ENCODE measurements at places on chromosomes 5 and 9. TPM values are rescaled to one million over a fixed set of nuclear protein-coding genes. Genes with fewer than 3 reads are reported as not detected.

GRCh38 chr9:23537192-23538066 is 288.6 kb downstream of the ELAVL2 start:
- no peak overlapping the region for H3K27ac ChIP-seq
- H3K27me3 ChIP-seq, result no peaks in the 10 kb centered on the region
- H3K36me3 ChIP-seq, result no peaks in the 10 kb centered on the region
- no peaks in the 10 kb centered on the region for H3K4me1 ChIP-seq

- no peak overlapping the region for H3K4me3 ChIP-seq
- no peak for DNase-seq
- no peaks in the 10 kb centered on the region for H3K4me1 ChIP-seq
- no peak overlapping the region for H3K27ac ChIP-seq
- H3K36me3 ChIP-seq, result no peaks in the 10 kb centered on the region
- H3K27me3 ChIP-seq, result no peaks in the 10 kb centered on the region
Measured at GRCh38 chr5:127409921-127410675, 107.3 kb upstream of the PRRC1 start.

GRCh38 chr9:32430720-32431119 is 46.3 kb downstream of the ACO1 start:
- no peak overlapping the region for H3K4me3 ChIP-seq
- DNase-seq, result no peak
- H3K36me3 ChIP-seq, result no peaks in the 10 kb centered on the region
- no peak overlapping the region for H3K27ac ChIP-seq
- H3K4me1 ChIP-seq, result peaks cover 9% of the 10 kb centered on the region

DNA sequence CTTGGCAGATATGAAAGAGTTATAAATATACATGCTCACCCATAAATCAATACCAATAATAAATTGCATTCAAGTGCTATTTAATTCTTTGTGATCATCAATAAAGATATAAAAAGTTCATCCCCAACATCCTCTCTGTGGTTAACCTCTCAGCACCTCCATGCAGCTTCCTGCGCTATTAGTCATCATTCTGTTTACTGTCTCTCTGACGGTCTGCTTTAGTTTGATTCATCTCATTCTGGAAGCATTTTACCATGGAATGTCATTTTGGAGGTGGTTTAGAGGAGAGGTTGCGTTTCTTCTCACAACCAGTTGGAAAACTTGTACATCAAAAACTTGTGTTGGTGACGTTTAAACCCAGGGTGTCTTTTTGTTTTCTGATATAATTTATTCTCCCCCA is 486.6 kb downstream of the BRINP1 start:
- no peak overlapping the region for H3K27ac ChIP-seq
- H3K27me3 ChIP-seq, result no peaks in the 10 kb centered on the region
- H3K4me3 ChIP-seq, result no peak overlapping the region
- H3K36me3 ChIP-seq, result no peaks in the 10 kb centered on the region
- no peak for DNase-seq

GRCh38 chr5:66892716-66893115 is 296.5 kb downstream of the MAST4 start:
- no peaks in the 10 kb centered on the region for H3K36me3 ChIP-seq
- H3K4me1 ChIP-seq, result peaks cover 3% of the 10 kb centered on the region
- no peak overlapping the region for H3K27ac ChIP-seq
- DNase-seq, result no peak

DNA sequence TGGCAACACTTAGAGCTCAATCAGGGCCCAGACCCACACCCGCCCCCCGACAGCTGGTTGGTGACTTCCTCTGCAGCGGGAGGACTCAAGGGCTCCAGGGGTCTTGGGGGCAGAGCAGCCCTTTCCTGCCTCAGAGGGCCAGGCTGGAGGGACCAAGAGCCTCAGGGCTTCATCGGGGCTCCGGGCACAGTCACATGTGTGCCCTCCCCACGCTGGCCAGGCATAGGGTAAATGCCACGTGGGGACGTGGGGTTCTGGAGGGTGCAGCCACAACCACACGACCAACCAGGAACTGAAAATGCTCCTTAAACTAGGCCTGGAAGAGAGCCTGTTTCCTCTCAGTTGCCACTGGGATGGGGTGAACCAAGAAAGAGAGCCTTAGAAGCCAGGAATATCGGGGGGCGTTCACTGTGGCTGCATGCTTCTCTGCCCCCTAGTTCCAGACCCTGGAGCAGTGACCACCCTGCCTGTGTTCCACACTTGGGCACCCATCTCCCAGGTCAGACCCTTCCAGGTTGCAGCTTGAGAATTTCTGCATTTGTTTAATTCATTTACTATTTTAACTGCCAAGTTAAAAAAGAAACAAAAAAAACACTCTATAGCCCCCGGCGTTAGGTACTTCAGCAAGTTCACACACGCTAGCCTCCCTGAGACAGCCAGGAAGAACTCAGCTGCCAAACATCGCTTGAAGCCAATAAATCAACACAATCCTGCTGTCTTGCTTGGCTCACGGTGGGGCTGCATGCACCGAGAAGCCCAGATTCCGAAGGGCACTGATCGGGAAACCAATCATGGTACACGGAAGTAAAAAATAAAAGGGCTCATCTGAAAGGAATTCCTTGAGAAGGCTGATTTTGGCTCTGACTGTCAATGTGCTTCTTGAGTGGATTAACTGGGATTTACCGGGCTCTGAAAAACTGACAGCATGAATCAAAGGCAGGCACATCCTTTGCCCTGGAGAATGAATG is 56.1 kb upstream of the PHYKPL start:
- DNase-seq, result peak; percentile 40
- no peaks in the 10 kb centered on the region for H3K27me3 ChIP-seq
- H3K27ac ChIP-seq, result no peak overlapping the region
- H3K36me3 ChIP-seq, result no peaks in the 10 kb centered on the region
- no peak overlapping the region for H3K4me3 ChIP-seq

HCN1 gene
- 0.64 TPM for total RNA-seq
